Stimulated activated CD4-positive, alpha-beta T cell treated with anti-CD3 and anti-CD28 coated beads, Interleukin-4, amount 100 ng/mL, for 4 hours (primary cell): ENCODE measurements at places on chromosomes 1 and 21.

DNA sequence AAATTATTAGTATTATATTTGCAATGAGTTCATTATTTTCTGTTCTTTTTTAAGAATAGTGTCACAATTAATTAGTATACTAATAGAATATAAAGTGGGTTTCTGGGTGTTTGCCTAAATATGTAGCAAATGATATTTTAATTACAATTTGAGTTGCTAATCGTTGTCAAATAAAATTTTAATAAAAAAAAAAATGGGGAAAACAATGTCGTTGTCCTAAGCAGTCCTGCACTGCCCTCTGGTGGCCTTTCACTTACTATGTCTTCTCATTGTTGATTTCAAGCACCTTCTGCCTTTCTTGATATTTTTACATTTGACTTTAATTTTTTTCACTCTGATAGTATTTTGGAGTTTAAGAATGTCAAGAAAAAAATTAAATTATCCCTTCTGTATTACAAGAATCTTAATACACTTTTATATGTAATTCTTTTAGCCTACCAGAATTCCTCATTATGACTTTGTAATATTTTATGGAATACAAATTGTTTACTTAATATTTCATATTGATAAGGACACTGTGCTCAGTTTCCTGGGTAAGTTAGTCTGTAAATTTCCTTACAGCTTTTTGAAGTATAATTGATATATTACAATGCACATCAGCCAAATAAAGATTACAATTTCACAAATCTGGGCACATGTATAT, 104.5 kb upstream of the FMN2 start:
- no peak for DNase-seq

DNA sequence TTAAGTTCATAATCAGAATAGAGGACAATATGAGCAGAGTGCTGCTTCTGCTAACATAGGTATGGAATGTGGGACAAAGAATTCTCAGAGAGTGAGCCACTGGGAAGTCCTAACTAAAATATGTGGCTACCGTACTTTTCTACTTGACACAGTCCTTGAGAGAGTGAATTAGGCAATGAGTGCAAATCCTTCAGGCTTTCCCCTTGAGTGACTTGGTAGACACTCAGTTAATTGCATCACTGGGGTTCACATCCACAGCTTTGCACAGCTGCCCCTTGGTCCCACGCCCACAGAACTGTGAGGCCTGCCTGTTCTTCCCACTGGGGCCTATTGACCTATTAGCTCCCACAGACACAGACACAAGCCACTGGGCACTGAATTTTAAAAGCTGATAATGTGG, 40.5 kb upstream of the PAXBP1 start:
- no peak for DNase-seq

DNA sequence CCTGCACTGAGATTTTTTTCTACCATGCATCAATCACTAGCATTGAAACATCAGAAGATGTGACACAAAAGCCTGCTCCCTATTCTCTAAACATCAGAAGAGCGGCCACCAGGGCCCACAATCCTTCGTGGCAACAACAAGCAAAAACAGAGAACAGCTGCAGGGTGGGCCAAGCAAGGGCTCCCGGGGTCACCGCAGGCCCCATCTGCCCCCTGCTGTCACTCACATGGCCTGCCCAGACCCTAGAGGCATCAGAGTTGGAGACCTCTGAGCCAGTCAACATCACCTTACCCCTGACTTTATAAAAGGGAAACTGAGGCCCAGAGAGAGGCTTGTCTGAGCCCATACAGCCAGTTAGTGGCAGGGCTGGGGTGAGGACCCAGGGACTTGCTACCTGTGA, 1.8 kb downstream of the LAPTM5 start:
- DNase-seq, result no peak

GRCh38 chr1:78322928-78323680, 167.7 kb upstream of the PTGFR start:
- no peak for DNase-seq

DNA sequence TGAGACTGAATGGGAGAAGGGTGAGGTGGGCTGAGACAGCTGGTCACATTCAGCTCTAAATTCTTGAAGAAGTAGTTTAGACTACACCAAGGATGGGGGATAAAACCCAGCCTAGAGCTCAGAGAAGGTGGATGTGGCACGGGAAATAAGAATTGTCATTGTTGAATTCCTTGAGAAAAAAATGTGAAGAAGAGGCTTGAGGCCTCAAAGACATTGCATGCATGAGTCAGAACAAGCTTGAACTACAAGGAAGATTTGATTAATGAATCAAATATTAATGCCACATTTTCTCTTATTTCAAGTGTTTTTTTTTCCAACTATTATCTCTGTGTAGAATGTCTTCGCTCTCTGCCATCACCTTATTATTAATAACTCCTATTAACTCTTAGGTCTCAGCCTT, 58.9 kb downstream of the MAP3K7CL start:
- no peak for DNase-seq

GRCh38 chr1:205232945-205233397, 5.2 kb downstream of the TMCC2 start:
- no peak for DNase-seq

DNA sequence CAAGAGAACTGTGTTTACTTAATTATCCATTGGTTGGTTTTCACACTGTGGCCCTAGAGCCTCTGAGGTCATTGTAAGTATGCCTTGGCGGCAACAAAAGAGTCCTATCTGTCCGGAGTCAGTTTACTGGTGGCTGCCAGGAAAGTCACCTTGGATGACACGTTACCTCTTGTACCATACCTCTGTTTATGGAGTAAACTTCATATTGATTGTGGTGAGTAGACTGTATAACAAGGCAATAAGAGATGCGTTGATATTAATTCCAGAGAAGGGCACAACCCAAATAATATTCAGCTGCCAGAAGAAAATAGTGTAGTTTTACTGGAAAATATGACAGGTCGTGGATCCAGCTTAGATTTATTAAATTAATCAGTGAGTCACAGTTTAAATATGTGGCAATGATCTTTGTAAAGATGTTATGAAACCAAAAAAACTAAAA, 20.4 kb upstream of the KIF14 start:
- DNase-seq, result no peak

DNA sequence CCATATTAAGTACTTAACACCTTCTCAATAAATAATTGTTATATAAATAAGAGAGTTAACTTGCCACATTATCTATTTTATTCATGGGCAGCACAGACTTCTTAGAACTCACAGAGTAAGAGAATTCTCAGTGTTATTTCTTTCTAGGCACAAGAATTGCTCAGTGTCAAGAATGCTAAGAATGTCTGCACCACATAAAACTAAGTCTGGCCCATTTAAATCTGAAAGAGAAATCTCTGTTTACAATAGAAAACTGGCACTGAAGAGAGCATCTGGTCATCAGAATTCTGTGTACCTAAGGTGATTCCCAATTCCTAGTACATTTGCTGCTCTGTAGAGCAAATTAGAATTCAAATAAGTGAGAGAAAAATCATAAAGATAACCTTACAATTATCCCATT, 3.8 kb downstream of the OR10K2 start:
- DNase-seq, result no peak

DNA sequence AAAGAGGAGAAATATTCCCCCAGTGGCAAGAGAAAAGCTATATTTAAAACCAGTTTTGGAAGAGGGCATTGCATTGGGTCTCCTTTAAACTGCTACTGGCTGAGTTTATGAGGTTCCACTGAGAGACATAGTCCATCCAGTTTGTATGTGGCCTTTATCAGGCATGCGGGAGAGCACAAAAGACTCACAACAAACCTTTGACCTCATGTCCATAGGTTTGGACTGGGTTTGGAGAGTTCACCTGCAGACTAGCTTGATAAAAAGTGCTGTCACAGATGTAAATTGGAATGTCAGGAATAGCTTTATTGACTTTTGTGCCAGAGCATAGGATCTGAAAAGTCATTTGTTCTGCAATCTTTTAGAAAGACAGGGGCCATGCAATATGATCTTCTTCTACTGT, 131.0 kb upstream of the NRIP1 start:
- no peak for DNase-seq

GRCh38 chr1:155070721-155071569, 7.4 kb downstream of the EFNA4 start:
- DNase-seq, result peak; percentile 70

- DNase-seq, result no peak
These were observed 52.0 kb downstream of the OLIG1 start for GRCh38 chr21:33121715-33122475.

GRCh38 chr1:199913318-199913717, 114.2 kb upstream of the NR5A2 start:
- no peak for DNase-seq

DNA sequence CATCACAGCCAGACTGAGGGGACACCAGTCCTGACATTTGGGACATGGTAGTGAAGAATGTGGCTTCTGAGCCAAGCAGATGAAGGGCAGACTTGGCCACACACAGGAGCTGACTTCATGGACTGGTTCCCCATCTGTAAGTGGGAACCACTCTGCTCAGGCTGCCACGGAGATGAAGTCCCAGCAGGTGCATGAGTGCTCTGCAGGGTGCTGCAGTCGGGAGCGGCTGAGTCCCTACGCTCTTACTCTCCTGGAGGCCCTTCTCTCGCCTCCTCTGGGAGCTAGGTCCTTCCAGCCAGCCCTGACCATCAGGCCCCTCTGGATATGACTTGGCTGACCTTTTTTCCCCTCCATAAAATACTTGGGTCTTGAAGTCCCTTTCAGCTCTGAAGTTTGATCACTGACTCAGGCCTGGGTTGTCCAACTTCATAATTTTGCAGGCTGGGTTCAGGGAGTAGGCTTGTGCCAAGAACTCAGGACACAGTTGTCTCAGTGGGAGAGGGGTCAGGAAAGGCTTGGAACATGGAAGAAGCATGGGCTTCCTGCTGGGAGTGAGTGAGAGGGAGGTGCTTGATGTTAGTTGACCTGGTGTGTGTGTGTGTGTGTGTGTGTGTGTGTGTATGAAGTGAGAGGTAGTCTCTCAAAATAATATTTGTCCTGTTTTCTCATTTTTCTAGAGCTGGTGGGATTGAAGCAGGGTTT, 21.0 kb upstream of the EPS8L3 start:
- no peak for DNase-seq

GRCh38 chr1:224264321-224264720, 65.7 kb downstream of the NVL start:
- DNase-seq, result no peak

DNA sequence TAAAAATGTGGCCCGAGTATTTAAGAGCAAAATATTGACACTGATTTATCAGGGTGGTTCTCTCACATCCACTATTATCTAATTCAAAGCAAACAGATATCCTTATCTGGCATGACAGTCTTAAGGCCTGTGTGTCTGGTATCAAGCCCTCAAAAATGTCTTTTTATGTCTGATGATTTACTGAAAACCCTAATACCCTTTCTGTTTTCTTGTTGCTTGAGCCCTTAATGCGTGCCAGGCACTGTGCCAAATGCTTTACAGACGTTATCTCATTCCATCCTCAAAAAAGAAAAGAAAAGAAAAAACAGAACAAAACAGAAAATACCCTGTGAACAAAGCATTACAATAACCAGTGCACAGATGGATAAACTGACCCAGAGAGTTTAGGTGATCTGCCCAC, 5.7 kb downstream of the DUSP23 start:
- no peak for DNase-seq

GRCh38 chr1:163273766-163274441, 47.9 kb upstream of the NUF2 start:
- DNase-seq, result no peak
